Left forelimb (tissue), 1 donor: ENCODE measurements at places on chromosomes 1 and 21.
A peak's percentile ranks its signal among the peaks of the same experiment; 100 is the strongest.

GRCh38 chr21:42781150-42781970 lies 98.0 kb downstream of the WDR4 start:
- no peak for DNase-seq

DNA sequence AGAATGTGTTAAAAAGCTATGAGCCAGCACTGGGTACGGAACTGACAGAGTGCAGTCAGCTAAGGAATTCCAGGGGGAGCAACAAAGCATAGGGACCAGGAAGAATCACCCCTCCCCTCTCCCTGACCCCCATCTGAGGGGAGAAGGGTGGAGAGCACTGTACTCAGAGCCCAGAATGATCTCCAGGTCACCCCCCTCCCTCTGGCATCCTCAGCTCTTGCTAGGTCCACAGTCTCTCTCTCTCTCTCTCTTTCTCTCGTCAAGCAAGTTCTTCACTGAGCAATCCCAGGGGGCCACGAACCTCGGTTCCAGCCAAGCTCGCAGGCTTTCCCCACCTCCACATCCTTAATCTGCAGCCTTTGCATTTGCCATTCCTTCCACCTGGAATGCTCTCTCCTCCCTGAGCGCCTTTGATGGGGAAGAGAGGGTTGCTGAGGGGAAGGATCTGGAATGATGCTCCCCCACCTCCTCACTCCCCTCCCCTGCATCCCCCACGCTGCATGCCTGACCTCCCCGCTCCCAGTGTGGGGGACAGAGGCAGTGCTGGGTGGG lies 6.7 kb upstream of the WASF2 start:
- no peak for DNase-seq

DNA sequence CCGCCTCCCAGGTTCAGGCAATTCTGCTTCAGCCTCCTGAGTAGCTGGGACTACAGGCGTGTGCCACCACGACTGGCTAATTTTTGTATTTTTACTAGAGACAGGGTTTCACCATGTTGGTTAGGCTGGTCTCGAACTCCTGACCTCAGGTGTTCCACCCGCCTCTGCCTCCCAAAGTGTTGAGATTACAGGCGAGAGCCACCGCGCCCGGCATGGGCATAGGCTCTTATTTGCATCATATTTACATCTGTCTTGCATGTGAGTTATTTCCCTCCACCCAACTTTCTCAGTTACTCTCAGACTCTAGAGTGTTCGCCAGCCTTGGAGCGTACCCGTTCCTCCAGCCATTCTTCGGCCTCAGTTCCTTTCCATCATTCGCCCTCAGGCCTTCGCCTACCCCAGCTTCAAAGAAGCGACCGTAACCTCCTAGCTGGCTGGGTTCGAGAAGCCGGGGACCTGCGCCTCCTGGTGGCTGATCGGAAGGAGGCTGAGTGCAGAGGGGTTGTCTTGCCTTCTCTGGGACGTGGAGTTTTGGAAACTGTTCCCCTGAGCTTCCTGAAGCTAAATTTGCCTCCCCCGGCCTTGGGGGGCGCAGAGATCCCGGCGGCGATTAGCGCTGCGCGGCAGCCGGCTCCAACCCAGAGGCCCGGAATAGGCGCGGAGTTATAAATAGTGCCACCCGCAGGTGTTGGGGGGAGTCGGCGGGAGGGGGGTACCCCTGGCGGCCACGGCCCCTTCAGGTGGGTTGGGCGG lies 3.6 kb upstream of the ZBTB7B start:
- peak; percentile 84 for DNase-seq

- DNase-seq = no peak
These were observed 6.5 kb upstream of the SLC26A9 start for GRCh38 chr1:205949753-205950152.

DNA sequence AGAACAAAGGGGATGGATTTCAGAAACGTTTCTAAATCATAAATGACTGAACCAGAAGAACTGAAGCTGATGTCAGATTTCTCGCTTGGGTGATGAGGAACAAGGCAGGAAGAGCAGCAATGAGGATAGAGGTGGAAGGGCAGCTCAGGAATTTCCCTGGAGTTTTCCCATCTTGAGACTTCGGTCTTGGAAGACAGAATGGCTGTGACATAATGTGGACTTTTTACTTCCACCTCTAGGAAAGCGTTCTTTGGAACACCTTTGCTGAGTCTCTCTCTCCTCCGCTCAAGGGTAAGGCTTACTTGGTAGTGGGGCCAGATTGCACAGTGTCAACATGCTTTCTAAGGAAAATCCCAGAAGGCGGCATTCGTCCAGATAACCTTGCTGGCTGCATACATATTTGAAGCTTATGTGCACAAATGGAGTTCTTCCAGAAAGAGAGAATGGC lies 36.6 kb downstream of the DEGS1 start:
- no peak for DNase-seq

DNA sequence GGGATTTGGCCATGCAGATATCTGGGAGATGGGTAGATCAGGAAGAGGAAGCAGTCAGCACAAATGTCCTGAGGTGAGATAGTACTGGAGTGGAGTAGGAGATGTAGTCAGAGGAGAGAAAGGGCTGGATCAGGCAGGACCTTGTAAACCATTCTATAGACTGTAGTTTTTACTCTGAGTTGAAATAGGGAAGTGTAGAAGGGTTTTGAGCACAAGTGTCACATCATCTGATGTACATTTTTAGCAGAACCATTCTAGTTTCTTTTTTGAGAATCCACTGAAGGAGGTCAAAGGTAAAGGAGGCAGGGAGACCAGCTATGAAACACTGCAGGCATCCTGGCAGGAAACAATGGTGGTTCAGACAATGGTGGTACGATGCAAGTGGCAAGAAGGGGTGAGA lies 194.6 kb upstream of the RRP15 start:
- DNase-seq = no peak

- no peak for DNase-seq
These were observed 5.8 kb downstream of the RGS1 start for GRCh38 chr1:192581131-192581927.

DNA sequence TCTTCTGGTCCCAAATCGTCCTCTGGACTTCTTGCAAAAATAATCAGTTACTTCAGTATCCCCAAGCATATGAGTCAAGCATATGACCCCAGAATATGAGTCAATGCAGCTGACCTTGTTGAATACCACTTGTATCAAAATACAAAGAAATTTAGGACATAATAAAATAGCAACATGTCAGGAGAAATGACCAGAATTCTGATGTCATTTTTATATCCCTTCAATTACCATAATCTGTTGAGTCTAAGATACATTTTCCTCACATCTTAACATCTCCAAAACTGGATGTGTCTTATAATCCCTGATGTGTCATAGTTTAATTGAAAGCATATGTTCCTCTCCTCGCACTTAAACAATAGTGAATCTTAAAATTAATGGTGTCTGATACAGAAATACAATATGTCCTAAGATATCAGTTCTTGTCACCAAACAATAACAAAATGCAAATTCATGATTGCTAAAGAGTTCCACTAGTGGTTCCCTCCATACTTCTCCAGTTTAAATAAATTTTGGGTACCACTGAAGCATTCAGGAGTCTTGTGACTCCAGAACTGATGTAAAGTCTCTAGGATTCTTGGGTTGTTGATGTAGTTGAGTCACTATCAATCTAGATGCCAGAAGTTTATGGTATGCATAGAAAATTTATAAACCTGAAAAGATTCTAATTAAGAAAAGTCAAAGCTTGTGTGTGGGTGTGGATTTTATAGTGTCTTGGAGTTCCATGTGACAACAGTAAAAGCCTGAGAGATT lies 41.8 kb downstream of the KIFAP3 start:
- DNase-seq = no peak

GRCh38 chr1:161482610-161483009 lies 22.6 kb upstream of the FCGR2A start:
- DNase-seq = no peak

- no peak for DNase-seq
These were observed 318.3 kb downstream of the RRAGC start for GRCh38 chr1:38541223-38541622.

- DNase-seq = no peak
These were observed 356.0 kb downstream of the S1PR1 start for GRCh38 chr1:101592845-101593244.

DNA sequence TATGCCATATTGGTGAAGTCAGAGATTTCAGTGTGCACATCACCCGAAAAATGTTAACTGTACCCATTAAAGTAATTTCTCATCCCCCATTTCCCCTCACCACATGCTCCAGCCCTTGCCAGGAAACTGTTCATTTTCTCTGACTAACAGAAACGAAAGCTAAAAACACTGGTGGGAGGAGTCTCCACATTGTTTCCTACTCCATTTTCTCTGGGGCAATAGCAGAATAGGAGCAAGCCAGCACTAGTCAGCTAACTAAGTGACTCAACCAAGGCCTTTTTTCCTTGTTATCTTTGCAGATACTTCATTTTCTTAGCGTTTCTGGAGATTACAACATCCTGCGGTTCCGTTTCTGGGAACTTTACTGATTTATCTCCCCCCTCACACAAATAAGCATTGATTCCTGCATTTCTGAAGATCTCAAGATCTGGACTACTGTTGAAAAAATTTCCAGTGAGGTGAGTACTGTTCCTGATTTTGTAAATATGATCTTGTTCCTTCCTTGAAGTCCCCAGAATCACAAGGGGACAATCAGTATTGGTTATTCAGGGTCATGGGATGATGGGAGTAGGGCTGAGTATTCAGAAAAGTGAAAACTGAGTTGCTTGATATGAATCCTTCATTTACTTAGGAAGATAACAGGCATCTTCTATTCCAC lies at the start of gene IFI16:
Gene IFI16 (plus strand): TSS at position 204 of the 658 bp plus-strand sequence. CDS start 4,774 bp downstream, outside the sequence.
- no peak for DNase-seq

GRCh38 chr1:208600456-208601190 lies 356.4 kb upstream of the PLXNA2 start:
- no peak for DNase-seq

DNA sequence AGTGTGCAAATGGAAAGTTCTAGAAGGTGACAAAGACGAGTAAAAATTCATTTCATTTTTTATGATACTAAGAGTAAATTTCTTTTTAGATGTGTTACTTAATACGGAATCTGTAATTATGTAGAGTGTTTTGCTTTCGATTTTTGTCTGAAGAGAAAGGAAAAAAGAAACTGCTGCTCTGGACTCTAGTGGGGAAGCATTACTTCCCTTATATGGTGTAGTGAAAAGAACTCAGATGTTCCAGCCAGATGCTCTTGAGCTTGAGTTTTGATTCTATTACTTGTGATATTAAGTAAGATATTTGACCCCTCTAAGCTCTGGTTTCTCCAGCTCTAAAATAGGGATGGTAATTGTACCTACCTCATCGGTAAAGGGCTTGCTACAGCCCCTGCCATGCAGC lies 12.2 kb upstream of the GPR161 start:
- no peak for DNase-seq

DNA sequence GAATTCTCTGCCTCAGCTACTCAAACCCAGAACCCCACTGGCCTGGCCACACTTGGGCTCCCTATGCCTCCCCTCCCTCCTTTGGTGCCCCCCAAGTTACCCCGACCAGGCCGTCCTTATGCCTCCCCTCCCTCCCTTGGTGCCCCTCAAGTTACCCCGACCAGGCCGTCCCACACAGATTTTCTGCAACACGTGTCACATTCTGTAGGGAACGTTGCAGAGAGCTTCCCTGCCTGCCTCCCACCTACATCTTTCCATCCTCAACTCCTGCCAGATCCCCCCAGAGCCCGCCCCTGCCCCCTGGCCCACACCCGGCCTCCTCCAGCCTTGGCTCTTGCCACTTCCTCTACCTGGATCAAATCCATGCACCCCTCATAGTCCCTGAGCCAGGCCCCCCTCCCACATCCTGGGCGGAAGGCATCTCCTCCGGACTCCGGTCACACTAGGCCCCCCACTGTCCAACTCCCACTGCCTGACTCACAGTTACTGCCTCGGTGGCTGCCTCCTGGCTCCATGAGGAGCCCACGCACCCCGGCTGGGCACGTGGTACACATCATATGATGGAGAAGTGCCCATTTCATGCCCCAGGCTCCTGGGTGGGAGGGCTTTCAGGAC lies 41.2 kb downstream of the KCNAB2 start:
- DNase-seq = no peak

- no peak for DNase-seq
These were observed 64.6 kb upstream of the TARBP1 start for GRCh38 chr1:234543442-234544086.

DNA sequence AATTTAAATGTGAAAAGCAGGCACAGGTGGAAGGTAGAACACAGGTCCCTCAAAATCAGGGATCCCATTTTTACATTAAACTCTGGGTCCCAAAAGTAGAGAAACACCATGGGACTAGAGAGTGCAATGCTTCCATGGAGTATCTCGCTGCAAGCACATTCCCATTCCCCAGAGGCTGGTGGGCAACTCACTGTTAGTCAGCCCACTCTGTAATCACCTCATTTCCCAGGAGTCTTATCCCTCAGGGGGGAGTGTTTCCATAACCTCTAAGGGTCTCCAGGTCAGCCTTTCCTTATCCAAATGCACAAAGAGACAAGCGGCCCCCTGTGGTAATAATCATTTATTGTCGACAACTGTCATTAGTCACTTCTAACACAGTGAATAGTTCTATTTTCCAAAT lies 490.1 kb upstream of the LRRC7 start:
- DNase-seq = no peak

DNA sequence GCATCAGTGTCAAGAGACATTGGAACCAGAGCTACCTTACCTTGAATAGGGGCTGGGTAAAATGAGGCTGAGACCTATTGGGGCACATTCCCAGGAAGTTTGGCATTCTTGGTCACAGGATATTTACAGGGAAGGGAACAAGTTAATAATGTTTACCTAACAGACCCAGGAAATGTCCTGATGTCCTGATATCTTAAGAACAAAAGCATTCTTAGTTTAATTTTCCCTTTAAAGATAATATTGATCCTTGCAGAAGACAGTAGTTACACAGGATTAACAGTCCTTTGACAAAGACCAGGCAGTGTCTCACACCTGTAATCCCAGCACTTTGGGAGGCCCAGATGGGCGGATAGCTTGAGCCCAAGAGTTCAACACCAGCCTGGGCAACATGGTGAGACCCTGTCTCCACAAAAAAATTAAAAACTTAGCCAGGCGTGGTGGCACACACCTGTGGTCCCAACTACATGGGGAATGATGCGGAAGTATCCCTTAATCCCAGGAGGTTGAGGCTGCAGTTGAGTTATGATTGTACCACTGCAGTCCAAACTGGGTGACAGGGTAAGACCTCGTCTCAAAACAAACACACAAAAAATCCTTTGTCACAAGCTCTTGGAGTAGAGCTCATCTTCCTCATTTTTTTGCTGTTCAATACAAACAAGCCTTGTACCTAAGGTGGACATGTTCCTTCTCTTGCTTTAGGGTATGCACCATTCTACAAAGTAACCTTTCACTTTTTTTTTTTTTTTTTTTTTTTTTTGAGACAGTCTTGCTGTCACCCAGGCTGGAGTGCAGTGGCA lies 1.3 kb upstream of the TOMM20 start:
- no peak for DNase-seq
